Small intestine (tissue), 16 donors: ENCODE measurements at places on chromosomes 7 and 10.

DNA sequence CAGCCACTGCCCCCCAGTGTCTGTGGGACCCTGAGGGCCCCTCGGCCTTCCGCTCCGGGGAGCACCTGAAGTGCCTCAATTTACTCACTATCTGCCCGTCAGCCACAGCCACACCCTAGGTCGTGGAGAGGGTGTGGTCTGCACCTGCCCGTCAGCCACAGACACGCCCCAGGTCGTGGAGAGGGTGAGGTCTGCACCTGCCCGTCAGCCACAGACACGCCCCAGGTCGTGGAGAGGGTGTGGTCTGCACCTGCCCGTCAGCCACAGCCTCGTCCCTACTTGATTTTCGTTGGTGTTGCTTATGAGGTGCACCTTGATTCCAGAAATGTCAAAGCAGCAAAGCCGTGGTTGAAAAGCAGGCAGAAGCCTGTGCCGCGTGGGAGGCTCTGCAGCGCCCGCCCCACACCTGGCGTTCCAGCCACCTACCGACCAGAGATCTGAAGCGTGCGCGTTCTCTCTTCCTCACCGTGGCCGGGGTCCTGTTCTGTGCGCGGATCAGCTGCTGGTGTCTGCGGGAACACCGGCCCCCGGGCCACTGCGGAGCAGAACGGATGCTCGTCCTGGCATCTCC lies 101.6 kb downstream of the DYNC2I1 start:
- DNase-seq, result peak; percentile 90

- DNase-seq, result no peak
Measured at GRCh38 chr10:112775381-112775780, 174.7 kb upstream of the TCF7L2 start.

DNA sequence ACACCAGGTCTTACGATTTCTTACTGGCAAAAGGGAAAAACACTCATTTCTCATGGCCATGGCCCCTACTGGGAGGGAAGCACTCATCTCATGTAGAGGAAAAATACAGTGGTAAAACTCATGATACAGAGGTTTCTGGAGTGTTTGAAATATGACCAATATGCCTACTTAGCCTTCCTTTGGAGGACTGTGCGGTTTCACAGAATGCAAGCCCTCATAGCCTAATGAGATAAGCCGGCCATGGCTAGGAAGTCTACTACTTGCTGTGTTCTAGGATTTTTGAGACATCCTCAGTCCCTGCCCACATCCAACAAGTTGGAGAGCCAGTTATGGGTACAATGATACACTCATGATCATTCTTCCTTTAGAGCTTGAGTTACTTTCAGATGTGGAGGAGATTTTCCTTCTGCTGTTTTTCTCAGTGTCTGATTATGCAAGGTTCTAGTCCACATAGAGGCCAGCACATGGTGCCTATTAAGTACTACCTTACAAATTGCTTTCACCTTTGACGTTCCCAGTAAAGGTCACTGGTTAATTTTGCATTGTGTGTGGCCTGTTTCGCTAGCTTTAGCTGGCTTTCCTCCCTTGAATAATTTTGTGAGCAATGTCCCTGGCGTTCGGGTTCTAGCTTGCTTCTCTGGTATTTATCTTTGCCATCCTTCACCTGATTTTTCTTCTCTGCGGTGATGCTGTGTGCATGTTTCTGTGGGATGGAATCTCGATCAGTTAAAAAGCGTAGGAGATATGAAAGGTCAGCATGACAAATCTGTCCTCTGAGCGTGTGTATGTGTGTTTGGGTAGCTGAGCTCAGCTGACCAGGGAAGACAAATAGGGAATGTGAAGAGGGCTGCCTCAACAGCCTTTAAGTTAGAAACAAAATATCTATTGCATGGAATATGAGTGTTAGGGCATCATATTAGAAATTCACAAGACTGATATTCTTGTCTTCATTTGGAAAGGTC lies 295.4 kb downstream of the LRMDA start:
- DNase-seq, result no peak

- DNase-seq, result no peak
Measured at GRCh38 chr10:22086730-22087401, 83.3 kb upstream of the DNAJC1 start.

DNA sequence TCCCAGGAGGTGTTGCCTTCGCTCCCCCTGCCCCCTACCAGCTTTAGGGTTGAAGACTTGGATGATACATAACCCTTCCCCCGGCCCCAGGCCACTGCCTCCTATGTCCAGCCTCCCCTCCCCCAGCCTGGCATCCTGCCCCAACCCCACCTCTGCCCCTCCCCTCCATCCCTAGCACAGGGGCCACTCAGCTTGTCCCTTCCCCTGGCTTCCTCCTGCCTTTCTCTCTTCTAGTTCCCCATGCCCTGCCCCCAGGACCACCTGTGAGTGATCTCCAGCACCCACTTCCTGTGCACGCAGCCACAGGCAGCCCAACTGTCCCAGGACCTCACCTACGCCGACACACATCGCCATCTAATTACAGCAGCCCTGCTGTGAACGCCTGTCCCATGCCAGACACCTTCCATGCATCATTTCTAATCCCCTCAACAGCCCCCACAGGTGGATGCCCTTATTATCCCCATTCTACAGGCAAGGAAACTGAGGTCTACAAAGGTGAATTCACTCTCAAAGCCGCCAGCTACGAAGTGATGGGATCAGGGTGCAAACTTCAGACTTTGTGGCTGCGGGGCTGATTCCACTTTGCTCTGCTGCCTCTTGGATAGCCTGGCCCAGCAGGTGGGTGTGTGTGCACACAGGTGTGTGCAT lies 82.4 kb upstream of the CHST15 start:
- no peak for DNase-seq

DNA sequence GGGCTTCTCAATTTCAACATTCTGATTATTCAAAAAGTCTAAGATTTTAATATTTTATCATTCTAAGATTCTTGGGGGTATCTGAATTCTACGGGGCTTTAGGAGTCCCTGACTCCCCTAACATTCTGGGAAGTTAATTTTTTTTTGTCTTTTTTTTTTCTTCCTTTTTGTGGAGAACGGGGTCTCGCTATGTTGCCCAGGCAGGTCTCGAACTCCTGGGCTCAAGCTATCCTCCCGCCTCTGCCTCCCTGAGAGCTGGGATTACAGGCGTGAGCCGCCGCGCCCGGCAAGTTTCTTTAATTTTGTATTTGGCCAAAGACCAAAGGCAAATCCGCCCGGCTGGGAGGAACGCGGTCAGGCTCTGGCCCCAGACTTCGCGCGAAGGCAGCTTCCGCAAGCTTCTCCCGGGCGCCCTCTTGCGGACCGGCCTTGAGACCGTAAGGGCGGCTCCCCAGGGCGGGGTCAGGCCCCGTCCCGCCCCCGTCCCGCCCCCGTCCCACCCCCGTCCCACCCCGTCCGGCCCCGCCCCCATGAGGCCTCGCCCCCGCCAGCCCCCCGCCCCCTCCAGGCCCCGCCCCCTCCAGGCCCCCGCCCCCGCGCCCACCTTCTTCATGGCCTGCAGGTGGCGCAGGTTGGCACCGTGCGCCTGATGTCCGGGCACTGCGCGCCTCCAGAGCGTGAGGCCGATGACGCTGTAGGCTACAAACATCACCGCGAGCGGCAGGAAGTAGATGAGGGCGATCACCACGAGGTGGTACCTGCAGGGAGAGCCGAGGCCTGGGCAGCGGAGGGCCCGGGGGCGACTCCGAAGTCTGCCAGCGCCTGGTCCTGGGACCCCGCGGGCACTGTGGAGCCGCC lies 8.2 kb downstream of the TACR2 start:
- peak; percentile 94 for DNase-seq

DNA sequence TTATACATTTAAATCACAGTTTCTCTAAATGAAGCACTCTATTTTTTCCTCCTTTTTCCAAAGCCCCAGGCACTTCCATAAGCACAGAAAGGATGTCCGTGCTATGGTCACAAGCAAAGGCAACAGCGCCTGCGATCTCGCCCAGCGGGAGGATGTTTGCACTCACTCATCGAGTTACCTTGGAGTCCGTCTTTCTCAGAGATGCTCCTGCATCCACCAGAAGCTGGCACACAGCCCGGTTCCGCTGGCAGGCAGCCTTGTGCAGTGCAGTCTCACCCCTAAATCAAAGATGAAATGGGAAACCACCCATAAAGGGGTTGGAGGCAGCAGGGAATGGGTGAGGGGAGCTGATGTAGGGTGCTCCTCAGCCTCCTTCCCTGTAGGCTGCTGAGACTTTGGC lies 51.9 kb upstream of the PTN start:
- DNase-seq, result no peak

DNA sequence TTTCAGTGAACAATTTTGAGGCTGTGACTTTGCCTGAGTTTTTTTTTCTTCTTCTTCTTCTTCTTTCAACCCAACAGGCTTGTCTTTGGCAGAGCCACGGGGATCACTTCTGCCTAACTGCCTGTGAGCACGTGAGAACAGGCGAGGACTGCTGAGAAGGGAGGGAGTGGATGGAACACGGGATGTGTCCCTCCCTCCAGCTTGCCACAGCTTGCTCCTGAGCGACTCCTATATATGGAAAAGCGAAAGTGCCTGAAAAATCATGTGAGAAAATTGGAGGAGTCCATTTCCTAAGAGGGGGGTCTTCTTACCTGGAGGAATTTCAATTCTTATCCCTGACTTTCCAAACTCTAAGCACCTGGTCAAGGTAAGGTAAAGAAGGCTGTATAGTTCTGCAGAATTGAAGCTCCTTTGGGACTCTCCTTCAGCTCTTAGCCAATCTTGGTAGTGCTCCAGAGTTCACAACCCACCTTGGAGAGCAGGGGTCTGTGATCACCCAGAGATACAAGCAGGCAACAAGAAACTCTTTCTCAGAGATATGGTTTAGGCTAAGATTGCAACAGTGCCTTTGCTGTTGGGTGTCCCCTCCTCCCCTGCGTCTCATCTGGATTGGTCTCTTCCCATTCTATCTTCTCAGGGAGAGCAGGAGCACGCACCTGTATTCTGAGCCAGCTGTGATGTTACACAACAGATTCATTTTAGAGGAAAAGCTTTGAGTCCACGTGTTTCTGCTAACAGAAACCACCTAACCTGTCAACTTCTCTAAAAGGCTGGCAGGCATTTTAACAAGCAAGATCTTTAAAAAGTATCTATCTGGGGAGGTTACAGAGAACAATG lies at the start of gene MAT1A:
Gene MAT1A, minus strand, starts transcription at position 208 of the 837 bp plus-strand sequence. CDS start 235 bp downstream, outside the sequence.
- DNase-seq, result peak; percentile 59

DNA sequence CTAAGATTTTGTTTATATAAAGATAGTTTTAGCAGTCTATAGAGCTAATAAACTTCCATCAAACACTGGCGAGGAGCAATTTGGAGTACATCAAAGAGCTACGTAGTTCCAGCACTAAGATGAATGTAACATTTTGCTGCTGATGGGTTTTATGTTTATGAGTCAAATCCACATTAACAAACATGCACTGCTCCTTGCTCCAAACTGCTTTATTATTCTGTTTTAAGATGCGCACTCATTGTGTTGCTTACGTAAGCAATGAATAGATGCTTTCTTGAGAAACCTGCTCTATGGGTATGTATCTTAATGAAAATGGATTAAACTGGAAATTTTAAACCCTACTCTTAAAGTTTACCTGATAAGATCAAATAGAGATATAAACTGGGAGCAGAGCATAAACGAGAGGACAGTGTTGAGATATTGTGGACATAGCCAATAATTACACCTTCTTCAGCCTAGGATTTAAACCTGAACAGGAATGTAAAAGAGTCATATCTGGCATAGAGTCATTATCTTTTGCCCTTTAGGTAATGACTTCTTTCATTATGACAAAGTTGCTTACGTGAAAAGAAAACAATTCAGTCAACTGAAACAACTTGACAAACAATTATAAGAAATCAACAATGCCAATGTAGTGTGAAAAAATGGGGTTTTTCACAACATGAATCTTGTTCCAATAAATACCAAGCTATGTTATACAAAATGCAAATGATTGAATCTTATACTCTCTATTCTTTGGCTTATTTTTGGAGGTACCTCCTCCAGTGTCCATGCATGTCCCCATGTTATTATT lies 153.5 kb upstream of the MTPN start:
- no peak for DNase-seq

GRCh38 chr7:4805110-4805983 lies 29.9 kb downstream of the AP5Z1 start:
- no peak for DNase-seq

- no peak for DNase-seq
Measured at GRCh38 chr7:94276027-94276426, 118.7 kb upstream of the COL1A2 start.

DNA sequence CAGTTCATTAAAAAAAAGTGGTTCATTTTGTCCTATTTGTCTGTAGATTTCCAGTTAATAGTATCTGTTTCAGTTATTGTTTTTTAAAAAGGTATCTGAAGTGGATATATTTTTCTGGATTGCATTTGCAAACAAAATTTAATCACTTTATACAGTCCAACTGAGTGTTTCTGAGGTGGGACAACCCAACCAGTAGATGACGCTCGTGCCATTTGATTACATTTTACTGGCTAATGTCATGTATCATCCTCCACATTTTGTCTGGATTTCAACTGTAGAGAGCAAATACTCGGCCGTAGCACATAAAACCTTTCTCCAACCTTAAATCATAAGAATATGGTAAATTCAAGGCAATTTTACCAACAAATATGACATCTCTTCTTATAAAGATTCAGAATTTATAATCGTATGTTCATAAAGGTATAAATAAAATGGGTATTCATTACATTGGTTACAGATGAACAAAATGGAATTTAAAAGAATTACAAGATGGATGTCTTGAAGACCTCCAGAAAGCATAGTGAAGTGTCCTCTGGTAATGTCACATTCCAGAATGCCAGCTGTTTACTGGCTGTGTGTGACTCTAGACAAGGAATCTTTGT lies 789.0 kb downstream of the PHTF2 start:
- DNase-seq, result no peak

DNA sequence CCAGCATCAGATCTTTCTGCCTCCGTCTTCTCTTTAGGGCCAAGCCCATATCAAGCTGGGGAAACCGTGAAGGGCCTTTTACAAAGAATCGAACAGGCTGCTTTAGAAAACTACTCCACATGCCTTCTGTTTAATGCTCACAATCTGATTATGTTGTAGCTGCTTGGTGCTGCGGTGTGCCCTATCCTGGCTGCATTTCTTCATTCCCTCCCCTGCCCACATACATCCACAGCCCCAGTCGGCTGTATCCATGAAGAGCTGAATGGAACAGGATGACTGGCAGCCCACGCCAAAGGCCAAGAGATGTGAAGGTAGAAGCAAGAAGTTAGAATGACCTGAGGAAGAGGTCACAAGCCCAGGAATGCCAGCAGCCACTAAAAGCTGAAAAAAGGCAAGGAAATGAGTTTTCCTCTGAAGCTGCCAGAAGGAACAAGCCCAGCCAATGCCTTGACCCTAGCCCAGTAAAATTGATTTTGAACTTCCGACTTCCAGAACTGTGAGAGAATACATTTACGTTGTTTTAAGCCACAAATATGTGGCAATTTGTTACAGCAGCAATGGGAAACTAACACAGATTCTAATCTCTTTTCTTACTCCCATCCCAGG lies 22.2 kb downstream of the TAS2R41 start:
- DNase-seq, result no peak

- DNase-seq, result no peak
Measured at GRCh38 chr10:129953119-129954051, 10.7 kb downstream of the EBF3 start.

- DNase-seq, result peak; percentile 71
Measured at GRCh38 chr10:70267161-70267933, 16.5 kb downstream of the NPFFR1 start.

- DNase-seq, result peak; percentile 82
Measured at GRCh38 chr7:27122077-27122910, 8.3 kb downstream of the HOXA4 start.
